ENCODE measurements at places on chromosomes 5 and 9.

DNA sequence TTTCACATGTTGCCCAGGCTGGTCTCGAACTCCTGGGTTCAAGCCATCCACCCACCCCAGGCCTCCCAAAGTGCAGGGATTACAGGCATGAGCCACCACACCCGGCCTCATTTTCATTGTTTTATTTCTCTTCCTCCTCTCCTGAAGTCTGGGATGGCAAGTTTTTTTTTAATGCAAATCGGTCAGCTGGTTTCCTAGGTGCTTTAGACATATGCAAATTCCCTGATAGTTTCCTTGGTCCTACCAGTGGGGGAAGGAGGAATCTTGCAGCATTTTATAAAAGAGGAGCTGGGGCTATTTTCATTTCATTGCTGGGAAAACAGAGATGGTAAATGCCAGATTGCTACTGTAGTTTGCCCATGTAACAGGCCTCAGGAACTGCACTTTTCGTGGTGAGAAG, 179.4 kb downstream of the ACTL7B start:
- no peak for DNase-seq

GRCh38 chr5:151617841-151618710, 26.9 kb upstream of the FAT2 start:
- no peak for DNase-seq

- no peak for DNase-seq
Measured at GRCh38 chr9:38732885-38733284, 13.0 kb upstream of the FAM240B start.

DNA sequence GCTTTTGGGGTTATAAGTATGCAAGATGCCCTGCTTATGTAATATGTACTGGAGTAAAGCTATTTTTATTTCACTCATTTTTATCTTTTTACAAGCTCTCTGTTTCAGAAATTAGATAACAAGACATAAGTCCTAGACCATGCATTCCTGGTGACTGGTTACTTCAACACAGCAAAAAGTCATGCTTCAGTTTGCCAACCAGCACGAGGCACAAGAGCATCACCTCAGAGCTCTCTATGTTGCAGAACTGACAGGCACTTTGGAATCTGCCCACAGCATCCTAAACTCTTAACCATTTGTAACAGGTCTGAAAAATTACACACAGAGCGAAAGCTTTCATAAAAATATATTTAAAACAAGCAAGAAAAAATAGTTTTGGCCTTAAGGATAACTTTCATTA, 112.8 kb downstream of the MARCHF11 start:
- no peak for DNase-seq

DNA sequence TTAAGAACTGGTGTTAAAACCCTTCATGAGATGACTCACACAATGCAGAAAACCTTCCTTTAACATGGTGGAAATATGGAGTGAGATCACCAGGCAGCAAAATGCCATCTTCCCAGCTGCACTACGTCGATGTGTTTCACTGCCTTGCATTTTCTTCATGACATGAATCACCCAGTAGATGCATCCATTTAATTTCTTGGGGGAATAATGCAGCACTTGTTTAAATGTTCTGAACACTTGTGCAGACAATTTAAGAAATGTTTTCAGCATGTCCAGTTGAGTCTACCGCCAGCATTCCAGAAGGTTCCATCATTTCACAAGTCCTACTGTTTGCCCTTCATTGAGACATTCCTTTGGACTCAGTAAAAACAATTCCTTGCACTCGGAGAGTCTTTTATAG, 81.6 kb downstream of the ADAMTS16 start:
- no peak for DNase-seq

DNA sequence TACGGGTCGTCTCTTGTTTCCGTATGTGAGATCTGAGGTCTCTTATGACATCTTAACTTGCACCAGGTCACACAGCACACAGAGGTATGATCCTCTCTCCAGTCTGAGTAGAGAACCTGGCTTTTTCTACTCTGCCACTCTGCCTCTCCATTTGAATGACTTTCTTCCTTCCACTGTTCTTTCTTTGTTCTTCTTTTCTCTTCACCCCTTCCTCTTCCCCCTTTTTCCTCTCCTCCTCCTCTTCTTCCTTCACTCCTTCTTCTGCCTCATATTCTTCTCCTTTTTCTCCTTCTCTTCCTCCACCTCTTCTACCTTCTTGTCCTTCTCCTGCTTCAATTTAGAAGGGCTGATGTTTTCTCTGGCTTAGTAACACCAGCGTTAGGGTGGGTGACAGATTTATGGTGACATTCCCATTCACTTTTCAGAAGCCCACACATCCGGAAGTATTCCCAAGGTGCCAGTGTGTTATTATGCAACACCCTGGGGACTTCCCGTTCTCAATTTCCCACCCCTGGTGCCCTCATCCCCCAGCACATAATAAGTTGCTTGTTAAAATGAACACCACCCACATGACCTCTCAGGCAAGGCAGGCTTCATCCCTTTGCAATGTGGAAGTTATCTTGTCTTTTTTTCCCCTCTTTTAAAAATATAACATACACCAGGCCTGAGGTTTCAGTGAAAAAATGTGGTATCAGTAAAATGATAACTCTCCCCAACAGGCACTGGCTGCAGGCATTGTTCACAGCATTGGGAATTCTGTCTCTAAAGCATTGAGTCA, 122.0 kb downstream of the PAPPA start:
- no peak for DNase-seq

DNA sequence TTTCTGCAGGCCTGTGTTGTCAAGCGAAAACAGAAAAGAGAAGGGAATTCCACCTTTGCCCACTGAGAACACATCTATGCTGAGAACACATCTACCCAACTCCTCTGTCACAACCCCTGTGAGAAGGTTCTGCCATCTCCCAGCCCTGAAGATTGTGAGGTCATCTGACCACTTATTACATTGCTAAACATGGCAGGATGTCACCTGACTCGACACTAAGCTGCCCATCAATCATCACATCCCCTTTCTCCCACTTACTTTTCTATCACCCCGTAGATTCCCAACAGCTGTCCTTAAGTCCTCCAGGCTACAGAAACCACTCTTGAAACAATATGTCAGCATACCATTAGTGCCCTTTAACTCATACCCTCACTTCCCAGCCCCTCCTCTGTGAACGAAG, 64.2 kb upstream of the PRSS3 start:
- no peak for DNase-seq

- no peak for DNase-seq
Measured at GRCh38 chr5:119795768-119796167, 166.4 kb downstream of the FAM170A start.

- DNase-seq: no peak
Measured at GRCh38 chr9:120109242-120109641, 470.7 kb downstream of the CDK5RAP2 start.

DNA sequence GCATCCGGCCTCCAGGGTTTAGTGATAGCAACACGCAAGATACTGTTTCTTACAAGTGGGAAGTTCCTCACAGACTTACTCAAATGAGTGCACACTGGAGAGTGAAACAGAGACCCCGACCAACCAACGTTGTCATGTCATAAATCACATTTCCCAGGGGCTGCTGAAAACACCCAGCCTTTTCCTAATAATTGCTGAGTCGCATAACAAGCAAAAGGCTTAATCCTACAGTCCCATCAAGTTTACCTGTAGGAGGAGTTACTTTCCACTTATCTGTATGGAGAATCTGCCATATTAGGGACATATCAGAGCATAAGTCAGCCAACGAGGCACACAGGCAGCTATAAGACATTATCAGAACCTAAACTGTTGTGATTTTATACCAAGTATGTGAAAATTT, 156.4 kb upstream of the LHFPL2 start:
- no peak for DNase-seq

GRCh38 chr9:75734802-75735201, 155.7 kb upstream of the PCSK5 start:
- DNase-seq: no peak

GRCh38 chr5:83265318-83265717, 188.0 kb downstream of the XRCC4 start:
- no peak for DNase-seq

GRCh38 chr5:17185773-17186172, 31.7 kb upstream of the BASP1 start:
- no peak for DNase-seq

DNA sequence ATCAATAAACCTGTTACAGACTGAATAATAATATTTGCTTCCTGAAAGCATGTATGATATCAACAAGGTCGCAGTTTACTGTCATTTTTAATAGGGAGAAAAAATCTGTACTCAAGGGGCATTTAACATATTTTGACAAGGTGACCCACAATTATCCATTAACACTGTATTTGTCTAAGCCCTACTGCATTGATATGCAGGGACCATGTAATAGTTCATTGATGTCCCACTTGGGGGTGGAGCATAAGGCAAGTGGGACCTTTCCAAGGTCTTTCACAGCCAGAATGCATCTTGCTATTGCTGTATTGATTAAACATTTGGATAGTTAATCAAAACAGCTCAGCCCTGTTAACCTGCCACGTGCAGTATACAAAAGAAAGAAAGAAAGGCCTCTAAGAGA, 502.0 kb downstream of the NR2F1-AS1 start:
- DNase-seq: no peak

DNA sequence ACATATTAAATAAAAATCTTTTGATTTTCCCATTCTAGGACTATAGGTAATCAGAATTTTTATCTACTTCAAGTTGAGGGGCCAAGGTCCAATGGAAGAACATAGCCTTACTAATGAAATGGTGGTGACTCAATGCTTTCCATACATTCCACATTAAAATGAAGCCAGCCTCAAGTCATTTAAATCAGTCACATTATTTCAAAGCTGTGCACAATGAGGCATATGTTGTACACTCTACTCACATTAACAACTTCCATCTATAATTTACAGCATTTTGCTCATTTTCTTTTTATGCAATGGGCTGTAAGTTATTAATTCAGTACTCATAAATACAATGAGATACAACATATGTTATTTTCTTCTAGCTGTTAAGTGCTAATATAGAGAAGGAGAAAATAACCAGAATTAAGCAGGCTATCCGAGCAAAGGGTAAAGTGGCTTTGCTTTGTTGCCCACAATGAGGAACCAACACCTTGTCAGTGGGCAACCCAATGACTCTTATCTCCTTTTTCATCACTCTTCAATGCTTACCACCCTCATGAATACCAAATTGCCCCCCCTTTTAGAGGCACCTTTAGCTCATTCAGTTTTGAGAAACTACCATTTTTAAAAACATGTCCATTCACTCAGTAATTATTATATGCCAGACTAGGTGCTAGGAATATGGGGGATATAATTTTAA, 52.4 kb downstream of the TTLL11 start:
- DNase-seq: no peak

GRCh38 chr9:123775289-123776284, 154.3 kb downstream of the DENND1A start:
- DNase-seq: no peak

GRCh38 chr9:111037708-111038330, 451 bp downstream of the LPAR1 start:
- DNase-seq: no peak

DNA sequence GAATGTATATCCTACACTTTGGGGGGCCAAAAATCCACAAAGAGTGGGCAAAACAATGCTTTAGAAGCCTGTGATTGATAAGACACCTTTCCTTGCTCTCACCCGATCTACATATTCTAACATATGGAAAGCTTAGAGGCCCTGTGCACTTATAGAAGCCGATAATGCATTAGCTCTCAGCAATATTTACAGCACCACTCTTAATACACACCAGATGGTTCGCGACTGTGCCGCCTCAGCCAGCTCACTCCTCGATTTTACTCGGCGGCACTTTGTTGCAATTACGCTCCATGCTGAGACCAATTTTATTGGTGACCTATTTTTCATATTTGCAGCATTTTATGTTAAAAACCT, 18.8 kb downstream of the NR2F1 start:
- DNase-seq: no peak

GRCh38 chr5:6355294-6355693, 23.1 kb downstream of the MED10 start:
- DNase-seq: no peak

DNA sequence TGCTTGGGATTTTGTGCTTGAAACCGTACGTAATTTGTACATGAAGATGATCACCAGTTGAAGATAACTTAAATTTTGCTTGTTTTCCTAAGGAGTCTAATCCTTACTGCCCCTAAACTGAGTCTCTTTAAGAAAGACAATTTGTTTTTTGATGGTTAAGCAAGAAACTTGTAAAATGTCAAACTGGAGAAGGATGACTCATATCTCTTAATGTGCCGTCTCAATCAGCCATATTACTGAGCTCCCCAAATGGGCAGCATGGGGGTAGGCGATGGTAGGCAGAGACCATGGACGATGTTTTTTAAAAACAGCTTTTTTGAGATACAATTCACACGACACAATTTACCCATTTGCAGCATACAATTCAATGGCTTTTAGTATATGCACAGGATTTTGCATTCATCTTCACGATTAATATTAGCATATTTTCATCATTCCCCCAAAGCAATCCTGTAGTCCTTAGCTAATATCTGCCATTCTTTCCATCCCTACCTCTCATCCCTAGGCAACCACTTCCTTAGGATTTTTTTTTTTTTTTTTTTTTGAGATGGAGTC, 14.3 kb downstream of the ARHGAP26 start:
- DNase-seq: no peak

DNA sequence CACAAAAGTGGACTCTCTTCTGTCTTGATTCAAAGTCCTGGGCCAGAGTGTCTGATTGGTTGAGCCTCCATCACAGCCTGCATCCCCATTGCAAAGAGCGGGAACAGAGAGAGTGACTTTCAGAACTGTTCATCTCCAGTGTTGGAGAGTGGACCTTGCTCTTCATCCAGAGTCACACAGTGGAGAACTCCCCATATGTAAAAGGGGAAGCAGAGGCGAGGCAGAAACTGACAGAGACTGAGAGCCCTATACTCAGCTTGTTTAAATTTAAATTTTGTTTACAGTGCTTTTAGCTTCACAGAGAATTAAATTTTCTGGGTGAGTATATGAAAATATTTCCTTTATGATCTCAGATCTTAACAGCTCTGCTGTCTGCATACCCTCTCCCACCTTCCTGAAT, 70.0 kb upstream of the SSBP2 start:
- DNase-seq: no peak

- no peak for DNase-seq
Measured at GRCh38 chr5:61623401-61624069, 291.5 kb downstream of the ZSWIM6 start.

- no peak for DNase-seq
Measured at GRCh38 chr5:142974409-142974808, 204.2 kb downstream of the ARHGAP26 start.

DNA sequence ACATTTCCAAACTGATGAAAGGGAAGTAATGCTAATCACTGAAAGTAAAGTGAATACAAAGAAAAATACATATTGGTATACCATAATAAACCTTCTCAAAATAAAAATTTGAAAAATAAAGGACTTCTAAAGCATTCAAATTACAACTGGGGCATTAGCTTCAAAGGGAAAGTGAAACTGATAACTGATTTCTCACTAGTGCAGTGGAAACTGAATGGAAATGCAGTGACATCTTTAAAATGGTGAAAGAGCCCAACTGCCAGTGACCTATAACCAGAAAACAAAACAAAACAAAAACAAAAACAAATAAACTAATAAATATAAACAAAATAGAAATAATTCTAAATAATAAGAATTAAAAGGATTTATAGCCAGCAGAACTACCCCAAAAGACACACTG, 297.5 kb upstream of the GRIN3A start:
- DNase-seq: no peak

GRCh38 chr5:179805529-179806249, 977 bp downstream of the MGAT4B start:
- no peak for DNase-seq

GRCh38 chr5:142873831-142874230, 103.7 kb downstream of the ARHGAP26 start:
- DNase-seq: no peak
